ENCODE measurements at places on chromosomes 6 and 20.

GRCh38 chr6:126553854-126554253, 213.9 kb downstream of the CENPW start:
- no peak for DNase-seq

GRCh38 chr6:90406142-90406794, 109.6 kb upstream of the BACH2 start:
- no peak for DNase-seq

DNA sequence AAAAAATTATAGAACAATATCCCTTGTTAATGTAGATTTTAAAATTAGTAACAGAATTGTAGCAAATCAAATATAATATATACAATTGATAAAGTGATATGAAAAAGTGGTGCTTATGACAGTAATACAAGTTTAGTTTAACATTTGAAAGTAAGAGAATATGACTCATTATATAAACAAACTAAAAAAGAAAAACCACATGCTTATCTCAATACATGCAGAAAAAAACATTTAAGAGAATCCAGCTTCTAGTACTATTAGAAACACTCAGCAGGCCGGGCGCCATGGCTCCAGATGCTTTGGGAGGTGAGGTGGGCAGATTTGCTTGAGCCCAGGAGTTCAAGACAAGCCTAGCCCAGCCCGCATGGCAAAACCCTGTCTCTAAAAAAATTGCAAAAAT, 60.7 kb upstream of the LAMA2 start:
- DNase-seq = no peak

DNA sequence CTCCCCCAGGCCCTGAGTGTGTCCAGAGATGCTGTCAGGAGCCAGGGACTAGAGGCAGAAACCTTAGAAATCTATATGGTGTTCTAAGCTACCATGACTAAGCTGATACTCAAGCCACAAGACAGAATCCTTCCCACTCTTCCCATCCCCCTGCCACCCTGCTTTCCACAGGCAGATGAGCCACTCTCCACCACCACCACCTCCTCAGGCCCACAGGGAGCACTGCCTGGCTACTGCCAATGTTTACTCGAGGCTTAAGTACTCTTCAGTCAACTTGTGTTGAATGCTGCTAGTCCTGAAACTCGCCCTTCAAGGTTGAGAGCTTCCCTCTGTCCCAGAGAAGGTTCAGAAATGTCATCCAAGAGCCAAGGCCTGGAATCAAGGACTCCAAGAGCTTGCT, 56.2 kb downstream of the CENPW start:
- no peak for DNase-seq

DNA sequence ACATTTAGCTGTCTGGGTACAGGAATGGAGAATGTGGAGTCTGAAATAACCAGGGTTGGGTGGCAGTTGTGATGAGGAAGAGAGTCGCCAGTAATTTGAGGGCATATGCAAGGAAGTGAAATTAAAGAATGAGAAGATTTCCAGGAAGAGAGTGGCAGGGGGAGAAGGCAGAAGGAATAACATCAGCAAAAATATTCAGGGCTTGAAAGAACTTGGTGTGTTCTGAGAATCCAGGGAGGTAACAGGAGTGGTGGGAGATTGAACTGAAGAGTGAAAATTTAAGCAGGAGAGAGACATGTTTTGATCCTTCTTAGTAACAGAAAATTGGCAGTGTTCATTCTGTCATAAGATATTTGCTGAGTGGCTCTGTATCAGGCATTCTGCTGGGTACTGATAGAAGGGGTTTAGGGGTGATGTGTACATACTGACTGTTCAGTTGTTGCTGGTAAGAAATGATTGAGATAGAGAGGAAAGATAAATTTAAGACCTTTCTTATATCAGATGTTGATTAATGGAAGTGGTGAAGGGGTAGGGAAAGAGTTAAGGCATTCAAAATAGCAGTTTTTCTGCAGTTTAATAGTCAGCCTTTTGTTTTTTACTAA, 54.7 kb downstream of the PHF20 start:
- no peak for DNase-seq

- no peak for DNase-seq
These were observed 63.7 kb downstream of the C6orf118 start for GRCh38 chr6:165245701-165246100.

DNA sequence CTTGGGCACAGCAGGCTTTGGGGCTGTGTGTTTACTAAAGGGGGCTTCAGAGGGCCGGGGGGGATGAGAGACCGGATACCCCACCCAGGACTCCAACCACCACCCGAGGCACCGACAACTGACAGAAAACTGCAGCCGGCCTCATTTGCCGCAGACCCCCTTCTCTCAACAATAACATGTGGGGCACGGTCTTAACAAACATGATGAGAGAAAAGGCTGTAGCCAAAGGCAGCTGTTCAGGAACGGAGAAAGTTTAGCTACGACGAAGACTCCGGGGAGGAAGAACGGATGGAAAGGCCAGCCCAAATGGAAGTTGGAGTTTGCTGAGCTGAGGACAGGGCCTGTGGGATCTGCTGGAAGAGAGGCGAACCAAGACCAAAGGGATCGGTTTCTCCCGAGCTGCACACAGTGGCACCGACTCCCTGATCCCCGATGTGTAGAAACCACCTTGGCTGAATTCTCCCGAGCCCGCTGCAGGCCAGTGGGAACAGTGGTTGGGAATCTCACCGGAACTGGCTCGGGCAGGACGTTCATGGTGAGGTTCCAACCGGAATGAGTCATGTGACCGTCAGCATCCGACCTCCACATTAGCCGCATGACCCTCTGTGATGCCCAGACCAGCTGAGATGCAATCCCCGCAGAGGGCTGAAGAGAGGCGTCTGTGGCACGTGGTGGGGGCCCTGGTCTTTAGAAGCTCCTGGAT, 359.3 kb downstream of the TAF4 start:
- no peak for DNase-seq

GRCh38 chr6:79468587-79468986, 68.6 kb downstream of the LCA5 start:
- no peak for DNase-seq

DNA sequence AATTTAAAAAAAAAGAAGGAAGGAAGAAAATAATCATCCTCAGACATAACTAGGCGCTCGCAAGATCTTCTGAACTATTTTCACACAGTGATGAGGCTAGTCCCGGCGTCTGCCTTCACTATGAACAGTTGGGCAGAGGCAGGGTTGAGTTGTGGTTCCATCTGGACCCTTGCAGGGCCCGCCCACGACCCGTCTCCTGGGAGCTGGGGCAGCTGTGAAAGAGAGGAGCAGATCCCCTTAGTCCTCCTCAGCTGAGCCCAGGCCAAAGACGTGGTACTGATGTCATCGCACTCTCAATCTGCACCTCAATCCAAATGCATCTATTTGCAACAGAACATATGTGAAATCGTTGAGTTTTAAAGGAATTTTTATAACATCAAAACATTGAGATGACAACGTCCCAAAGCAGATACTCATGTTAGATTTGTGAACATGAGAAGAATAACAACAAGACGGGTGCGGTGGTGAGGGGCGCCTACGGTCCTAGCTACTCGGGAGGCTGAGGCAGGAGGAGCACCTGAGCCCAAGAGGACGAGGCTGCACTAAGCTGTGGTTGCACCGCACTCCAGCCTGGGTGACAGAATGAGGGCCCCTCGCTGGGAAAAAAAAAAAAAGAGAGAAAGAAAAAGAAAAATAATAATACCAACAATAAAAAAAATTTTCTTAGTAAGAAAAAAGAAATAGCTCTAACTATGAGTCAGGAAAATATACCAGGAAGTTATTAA, 15.3 kb downstream of the TCFL5 start:
- no peak for DNase-seq

DNA sequence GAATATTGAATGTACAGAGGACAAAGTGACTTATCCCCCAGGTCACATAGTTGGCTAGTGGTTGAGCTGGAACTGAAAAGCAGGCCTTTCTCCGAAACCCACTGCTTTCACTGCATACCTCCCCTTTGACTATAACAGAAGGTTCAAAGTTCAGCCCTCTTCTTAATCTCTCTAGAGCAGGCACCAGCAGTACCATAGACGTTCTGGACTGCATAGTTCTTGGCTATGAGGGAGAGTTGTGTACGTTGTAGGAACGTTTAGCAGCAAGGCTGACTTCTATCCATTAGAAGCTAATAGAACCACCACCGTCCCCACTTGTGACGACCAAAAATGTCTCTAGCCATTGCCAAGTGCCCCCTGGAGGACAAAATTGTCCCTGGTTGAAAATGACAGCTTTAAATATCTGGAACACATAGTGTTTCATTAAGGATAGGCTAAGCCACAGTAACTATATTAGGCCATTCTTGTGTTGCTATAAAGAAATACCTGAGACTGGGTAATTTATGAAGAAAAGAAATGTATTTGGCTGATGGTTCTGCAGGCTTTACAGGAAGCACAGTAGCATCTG, 123.8 kb upstream of the MTHFD1L start:
- DNase-seq = no peak

DNA sequence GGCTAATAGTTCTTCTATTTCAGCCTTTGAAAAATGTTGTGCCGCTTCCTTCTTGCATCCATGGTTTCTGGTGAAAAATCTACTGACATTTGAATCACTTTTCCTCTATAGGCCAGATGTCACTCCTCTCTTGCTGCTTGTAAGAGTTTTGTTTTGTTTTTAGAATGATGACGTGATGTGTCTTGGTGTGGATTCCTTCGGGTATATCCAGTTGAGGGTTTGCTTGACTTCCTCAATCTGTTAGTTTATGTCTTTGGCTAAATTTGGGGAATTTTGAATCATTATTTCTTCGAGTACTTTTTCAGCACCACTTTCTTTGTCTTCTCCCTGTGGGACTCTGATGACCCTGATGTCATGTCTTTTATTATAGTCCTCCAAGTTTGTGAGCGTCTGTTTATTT, 175.5 kb downstream of the MYLK4 start:
- no peak for DNase-seq

GRCh38 chr6:1181939-1182605, 129.8 kb upstream of the FOXQ1 start:
- DNase-seq = no peak

DNA sequence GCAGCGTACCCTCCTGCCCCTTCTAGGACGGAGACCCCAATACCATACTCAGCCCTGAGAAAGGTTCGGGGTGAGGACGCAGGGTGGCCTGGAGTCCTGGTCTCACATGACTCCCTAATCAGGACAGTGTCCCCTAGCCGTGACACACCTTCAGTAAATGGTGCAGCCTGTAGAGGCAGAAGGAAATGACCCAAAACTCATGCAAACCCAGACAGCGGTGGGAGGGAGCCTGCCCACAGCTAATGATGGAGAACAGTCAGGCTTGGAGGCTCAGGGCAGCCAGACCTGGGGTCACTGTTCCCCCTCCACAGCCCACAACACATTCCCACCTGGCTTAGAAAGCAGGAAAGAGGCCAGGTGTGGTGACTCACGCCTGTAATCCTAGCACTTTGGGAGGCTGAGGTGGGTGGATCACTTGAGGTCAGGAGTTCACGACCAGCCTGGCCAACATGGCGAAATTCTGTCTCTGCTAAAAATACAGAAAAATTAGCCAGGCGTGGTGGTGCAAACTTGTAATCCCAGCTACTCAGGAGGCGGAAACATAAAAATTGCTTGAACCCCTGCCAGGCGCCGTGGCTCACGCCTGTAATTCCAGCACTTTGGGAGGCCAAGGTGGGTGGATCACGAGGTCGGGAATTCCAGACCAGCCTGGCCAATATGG, 8.8 kb upstream of the HMGA1 start:
- no peak for DNase-seq

- DNase-seq = no peak
These were observed 7.9 kb upstream of the SDCBP2 start for GRCh38 chr20:1336699-1337367.

GRCh38 chr6:126069449-126069848, 83.1 kb downstream of the TRMT11 start:
- no peak for DNase-seq

DNA sequence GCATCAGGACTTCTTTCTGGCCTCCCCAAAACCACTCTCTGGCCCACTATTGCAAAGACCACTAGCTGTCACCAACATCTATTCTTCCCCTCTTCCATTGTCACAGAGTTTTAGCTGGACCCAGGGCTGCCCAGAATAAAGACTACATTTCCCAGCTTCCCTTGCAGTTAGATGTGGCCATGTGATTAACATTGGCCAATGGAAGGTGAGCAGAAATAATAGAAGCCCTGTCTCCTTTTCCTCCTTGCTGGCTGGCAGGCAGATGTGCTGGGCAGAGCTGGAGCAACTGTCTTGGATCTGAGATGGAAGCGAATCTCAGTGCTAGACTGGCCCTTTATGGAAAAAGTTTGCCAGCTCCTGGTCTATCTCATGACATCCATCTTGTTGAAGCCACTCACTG, 97.0 kb downstream of the KCNB1 start:
- no peak for DNase-seq

GRCh38 chr20:38725931-38726803, 1.9 kb downstream of the SLC32A1 start:
- no peak for DNase-seq

- DNase-seq = no peak
These were observed 10.7 kb downstream of the PRRC2A start for GRCh38 chr6:31631209-31631608.

DNA sequence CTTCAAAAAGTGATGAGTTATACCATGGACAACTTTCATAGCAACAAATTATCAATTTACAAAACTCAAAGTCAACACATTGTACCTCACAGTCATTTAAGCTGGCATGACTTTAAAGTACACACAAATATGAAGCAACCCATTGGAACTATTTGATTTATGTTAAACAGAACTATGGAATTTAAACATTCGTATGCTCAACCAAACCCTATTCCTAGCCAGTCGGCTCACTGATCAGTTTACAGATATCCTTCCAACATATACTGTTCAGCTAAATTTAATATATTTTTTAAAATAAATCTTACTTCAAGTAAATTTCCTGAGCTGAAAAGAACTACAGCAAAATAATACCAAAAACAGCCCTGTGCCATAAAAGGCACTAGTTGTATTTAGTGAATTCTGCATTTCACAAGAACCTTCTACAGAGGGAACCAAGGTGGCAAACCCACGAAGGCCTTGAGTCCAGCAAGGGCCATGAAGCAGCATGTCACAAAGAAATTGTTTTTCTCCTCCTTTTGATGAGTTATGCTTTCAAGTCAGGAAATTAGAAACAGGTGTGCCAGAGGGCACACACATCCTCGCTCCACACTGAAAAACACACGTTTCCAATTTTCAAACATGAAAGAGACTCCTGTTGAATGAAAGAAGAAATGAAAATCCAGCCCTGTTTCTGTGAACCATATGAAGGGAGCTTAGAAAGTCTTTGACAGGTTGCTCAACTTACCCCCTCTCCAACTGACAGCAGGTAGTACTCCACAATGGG, 122.8 kb downstream of the TASP1 start:
- no peak for DNase-seq

GRCh38 chr6:43923376-43924221, 153.6 kb downstream of the VEGFA start:
- no peak for DNase-seq

- no peak for DNase-seq
These were observed 5.9 kb downstream of the VNN1 start for GRCh38 chr6:132708002-132708401.

GRCh38 chr6:157758516-157759023, 64.5 kb upstream of the SNX9 start:
- DNase-seq = no peak

All from stimulated activated CD8-positive, alpha-beta memory T cell treated with anti-CD3 and anti-CD28 coated beads, Interleukin-4, amount 100 ng/mL, for 4 hours (primary cell).